Stimulated activated CD4-positive, alpha-beta T cell treated with anti-CD3 and anti-CD28 coated beads, TNF-alpha, amount 100 ng/mL, for 1 hour (primary cell): ENCODE measurements at places on chromosomes 1 and 21.

DNA sequence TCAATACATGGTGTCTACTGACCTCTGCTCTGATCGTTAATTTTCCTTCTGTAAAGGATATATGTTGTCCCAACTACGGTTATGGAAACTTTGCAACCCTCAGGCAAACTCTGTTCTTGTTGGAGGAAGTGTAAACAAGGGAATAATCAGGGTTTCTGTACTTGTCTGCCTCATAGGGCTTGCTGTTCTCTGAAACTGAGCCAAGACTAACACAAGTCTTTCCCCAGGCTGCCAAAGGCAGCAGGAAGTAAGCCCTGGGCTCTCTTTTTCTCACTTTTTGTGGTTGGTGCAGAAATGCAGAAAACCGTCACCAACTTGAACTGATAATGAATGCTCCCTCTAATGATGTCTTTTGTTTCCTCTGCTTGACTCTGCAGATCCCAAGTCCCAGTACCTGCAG is 7.6 kb downstream of the CYP4X1 start:
- DNase-seq = no peak

DNA sequence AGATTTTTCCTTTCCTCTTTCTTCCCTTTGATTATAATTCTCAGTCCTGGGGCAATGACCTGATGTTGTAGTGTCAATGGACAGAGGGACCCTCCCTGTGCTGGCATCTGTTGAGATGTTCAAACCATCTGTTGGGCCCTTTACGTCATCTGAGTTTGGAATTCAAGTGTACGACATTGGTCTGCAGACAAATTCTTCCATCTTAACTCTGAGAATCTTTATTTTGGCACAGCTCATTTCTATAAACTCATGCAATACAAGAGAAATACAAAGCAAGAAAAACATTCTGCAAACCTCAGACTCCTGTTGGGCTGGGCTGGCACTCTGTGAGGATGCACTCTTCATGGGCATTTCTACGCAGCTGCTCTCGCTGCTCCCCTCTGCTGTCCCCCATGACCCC is 54.2 kb downstream of the IFI44 start:
- no peak for DNase-seq

- DNase-seq = no peak
These were observed 234.7 kb downstream of the TTLL7 start for GRCh38 chr1:83764209-83764608.

- DNase-seq = no peak
These were observed 34.7 kb downstream of the LRRC8D start for GRCh38 chr1:89855413-89856123.

DNA sequence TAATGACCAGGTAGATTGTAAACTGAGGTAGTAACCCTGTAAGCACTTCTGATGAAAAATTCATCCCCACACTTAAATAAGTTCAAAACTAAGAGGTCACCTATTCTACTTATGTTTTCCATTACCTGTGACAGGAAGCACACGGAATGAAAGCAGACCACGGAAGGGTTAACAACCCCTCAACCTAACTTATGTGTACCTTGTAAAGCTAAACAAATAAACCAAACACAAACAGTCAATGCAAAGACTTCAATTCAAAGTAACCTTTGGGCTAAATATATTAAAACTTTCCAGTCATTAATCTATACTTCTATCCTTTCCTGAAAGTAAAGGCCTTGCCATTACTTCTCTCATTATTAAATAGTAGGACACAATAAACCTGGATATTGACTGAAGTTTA is 7.0 kb downstream of the PPP1R15B start:
- DNase-seq = no peak

DNA sequence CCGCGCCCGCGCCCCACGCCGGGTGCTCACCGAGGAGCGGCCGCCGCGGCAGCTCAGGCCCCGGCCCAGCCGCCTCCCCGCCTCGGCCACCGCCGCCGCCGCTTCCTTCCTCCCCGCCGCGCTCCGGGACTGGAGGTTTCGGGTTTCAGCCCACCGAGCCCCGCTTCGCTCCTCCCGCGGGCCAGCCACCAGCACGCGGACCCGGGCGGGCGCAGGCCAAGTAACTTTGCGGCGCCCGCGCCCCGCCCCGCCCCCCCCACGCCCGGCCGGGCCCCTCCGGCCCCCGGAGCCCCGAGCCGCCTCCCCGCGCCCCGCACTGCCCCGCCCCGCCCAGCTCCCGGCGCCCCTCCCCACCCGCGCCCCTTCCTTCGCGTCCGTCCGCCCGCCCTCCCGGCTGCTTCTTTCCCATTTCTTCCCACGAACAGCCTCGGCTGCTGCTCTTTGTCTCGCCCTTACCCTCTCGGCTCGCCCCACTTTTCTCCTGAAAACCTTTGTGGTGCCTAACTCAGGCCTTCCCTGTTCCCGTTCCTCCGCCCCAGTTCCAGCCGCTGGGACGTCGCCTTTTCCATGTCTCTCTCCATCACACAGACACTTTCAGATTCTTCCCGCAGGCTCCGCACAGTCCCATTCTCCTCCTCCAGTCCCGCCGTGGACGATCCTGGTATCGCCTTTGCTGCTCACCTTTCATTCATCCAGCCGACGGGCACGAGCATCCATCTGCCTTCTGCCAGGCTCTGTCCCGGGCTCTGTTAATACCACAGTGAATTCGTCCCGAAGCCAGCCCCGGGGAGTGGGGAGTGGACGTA is at the start of gene GPR161:
Gene GPR161 (minus strand): TSS at position 222 of the 806 bp plus-strand sequence. CDS start 32,080 bp downstream, outside the sequence.
- no peak for DNase-seq

DNA sequence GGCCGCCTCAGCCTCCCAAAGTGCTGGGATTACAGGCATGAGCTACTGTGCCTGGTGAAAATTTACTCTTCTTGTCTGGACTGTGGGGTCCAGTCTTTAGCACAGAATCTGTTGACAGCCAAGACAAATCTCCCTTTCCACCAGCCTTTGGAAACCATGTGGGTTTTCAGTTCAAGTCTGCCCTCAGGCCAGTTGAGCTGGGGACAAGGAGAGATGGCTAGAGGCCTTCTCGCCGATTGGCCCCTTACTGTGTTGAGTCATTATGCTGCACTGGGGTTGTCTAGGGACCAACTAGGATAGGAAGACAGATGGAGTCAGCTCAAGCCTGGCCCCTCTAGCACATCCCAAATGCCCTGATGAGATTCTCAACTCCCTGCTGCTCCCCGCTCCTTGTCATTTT is 8.6 kb upstream of the NKAIN1 start:
- no peak for DNase-seq

- no peak for DNase-seq
These were observed 11.0 kb upstream of the USH2A start for GRCh38 chr1:216434232-216434631.

GRCh38 chr1:226061068-226061840 is 1.3 kb upstream of the H3-3A start:
- no peak for DNase-seq

DNA sequence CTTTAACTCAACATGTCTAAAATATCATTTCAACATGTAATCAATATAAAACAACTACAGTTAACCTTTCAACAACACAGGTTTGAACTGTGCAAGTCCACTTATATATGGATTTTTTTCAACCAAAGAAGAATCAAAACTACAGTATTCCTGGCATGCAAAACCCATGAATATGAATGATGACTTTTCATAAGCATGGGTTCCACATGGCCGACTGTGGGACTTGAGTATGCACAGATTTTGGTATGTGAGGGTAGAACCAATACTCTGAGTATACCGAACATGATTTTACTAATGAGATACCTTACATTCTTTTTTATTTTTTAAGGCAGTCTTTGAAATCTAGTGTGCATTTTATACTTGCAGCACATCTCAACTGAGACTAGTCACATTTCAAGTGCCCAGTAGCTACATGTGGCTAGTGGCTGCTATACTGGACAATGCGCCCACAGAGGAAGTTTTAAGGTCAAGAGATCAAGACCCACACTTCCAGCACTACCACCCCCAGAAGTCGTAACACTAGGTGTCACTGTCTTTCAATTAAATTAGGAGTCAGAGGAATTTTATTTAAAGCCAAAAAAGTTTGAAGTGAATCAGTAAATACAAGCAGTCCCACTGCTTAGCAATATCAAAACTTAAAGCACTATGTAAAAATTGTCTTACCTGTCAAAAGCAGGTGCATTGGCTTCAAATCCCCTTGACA is 40.0 kb downstream of the SYNJ1 start:
- no peak for DNase-seq

DNA sequence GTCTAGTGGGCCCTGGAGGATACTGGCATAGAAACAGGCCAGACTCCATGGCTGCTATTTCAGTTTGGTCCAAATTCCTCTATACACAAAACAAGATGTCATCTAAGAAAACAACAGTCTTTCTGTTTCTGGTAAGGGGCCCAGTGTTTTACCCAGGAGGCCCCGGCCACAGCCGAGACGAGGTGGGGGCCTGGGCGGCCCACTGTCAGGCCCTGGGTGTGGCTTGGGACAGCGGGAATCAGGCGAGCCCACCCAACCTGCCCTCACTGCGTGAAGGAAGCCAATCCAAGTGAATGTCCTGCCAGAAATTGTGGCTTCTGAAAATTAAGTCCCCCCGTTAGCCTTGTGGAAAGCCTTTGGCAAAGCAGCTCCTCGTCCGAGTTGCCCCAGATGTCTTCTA is 31.2 kb upstream of the GPR153 start:
- DNase-seq = no peak

DNA sequence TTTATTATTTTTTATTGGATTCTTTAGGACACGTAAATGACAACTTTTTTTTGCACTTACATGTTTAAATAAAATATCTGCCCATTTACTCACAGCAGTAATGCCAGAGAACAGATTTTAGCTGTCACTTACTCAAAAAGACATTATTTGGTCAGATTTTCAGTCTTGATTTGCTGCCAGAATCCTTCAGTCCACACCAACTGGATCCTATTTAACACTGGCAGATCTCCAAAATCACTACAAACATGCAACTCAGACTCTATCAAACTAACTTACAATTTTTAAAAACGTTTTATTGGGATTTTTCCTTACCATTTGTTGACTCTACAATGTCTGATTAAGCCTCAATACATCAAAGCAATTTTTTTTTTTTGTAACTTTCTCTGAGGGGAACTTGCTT is 11.1 kb downstream of the ATP6V1G3 start:
- no peak for DNase-seq

DNA sequence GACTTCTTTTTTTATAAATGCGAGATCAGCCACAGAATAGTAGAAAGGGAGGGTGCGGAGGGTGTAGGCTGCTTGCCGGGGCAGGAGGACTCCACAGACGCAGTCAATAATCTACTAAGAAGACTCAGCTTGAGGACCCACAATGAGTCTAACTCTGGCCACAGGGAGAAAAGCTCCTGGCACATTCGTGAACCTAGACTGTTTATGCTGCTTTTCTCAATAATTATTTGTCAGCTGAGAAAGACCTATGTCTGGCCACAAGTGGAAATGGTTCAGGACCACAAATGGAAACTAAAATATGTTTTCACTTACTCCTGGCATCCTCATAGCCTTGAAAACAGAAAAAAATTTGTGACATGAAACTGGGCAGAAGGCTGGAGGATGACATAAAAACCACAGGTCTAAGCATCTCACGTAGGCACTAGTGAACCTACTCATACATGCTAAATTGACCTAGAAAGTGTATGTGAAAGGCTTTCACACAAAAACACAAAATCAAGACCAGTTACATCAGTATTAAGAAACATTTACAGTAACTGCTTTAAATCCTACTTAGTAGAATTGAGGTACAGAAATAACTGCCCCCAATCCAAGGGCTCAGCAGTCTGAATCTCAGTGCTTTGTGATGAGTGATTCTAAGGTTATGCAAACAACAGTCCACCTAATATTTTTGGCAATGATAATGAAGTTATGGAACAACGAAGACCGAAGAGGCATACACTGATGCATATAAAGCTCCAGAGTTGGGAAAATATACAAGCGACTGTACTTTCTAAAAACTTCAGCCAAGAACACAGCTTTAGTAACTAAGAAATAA is 159.5 kb downstream of the SLC45A1 start:
- no peak for DNase-seq

- DNase-seq = no peak
These were observed 133.4 kb downstream of the COP1 start for GRCh38 chr1:176073524-176074157.

DNA sequence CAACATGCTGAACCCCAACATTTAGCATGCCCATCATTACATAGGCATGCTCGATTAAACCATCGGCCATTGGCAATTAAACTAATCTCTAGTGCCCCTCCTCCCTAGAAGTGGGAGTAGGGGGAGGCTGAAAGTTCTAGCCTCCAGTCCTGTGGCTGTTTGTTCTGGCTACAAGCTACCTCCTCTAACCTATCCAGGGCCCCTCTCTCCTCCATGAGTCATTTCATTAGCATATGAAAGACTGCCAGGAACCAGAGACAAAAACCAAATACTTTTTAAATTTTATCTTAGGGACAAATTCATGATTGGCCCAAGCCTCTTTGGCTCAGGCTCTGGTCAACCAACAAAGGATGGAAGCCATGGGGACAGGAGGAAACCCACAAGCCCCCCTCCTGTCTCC is 231.1 kb downstream of the CACNA1E start:
- no peak for DNase-seq

GRCh38 chr1:91769742-91770141 is 116.2 kb downstream of the TGFBR3 start:
- no peak for DNase-seq

GRCh38 chr1:12326986-12327385 is 97.2 kb downstream of the VPS13D start:
- no peak for DNase-seq

GRCh38 chr1:208606959-208607358 is 362.8 kb upstream of the PLXNA2 start:
- no peak for DNase-seq

- peak; percentile 7 for DNase-seq
These were observed 38.5 kb upstream of the EGLN1 start for GRCh38 chr1:231460614-231461013.

- no peak for DNase-seq
These were observed 1554.8 kb downstream of the KCNT2 start for GRCh38 chr1:195053478-195053877.

DNA sequence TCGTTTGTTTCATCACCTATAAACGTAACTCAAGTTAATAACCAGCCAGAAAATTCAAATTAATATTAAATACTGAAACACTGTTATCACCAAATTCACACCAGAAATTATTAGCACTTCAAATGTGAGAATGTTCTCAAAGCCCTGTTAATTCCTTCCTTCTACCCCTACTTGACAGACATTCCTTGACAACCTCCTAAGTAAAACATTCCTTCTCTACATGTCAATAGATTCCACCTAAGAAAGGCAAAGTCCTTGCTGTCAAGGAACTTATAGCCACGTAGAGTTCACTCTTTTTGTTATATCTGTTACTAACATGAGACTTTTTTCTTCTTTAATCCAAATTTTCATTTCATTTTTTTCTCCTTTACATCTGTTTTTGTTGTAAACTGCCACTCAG is 441.5 kb downstream of the SMYD3 start:
- DNase-seq = no peak

- no peak for DNase-seq
These were observed 86.0 kb downstream of the EPHB2 start for GRCh38 chr1:22796642-22797041.

DNA sequence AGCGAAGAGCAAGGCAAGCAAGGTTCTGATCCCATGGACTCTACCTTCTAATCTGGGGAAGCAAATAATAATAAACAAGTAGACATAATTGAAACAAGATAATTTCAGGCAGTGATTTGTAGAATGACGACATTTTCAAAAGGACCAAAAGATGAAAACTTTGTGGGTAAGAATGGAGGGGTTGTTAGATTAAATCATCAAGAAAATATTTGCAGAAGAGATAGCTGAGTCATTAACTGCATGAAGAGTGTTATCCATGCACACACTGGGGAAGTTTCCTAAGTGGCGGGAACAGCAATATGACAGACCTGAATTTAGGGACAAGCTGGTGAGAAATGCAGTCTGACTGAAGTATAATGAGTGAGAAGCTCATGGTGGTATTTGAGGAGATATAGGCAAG is 583.1 kb upstream of the RGS18 start:
- no peak for DNase-seq

- DNase-seq = no peak
These were observed 40.4 kb upstream of the PIGC start for GRCh38 chr1:172484252-172484651.
